ENCODE measurements at places on chromosomes 11 and 22.

DNA sequence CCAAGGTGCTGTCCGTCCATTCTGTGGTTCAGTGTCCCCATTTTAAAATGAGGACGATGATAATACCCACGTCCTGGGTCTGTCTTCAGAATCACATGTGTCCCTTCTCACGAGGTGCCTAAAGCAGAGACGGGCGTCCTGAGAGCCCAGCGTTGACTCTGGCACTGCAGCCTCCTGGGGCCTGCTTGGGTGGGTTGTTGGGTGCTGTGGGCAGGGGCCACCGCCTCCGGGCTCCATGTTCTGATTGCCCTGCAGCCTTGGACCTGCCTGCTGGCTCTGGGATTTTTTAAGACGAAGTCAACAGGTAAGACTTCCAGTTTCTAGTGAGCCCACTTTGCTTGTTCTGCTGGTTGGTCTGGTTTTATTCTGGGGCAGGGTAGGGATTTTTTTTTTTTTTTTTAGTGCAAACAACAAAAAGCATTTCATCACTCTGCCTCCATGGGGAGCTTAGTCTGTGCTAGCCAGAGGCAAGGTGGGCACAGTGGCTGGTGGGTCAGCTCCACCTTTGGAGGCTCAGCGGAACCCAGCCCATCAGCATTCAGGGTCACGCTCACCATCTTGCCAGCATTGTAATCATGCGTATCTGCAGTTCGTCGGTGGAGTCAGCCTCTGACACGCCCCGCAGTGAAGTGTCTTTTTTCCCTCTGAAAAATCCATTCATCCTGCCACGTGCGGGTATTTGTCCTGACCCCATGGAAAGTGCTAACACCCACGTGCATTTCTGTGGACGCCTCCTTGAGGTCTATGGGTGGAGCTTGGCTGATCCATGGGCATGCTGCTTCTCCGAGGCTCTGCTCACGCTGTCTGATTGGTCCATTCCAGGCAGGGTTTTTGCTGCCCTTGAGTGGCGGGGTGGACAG lies 28.3 kb downstream of the NADSYN1 start:
- no peak for DNase-seq

DNA sequence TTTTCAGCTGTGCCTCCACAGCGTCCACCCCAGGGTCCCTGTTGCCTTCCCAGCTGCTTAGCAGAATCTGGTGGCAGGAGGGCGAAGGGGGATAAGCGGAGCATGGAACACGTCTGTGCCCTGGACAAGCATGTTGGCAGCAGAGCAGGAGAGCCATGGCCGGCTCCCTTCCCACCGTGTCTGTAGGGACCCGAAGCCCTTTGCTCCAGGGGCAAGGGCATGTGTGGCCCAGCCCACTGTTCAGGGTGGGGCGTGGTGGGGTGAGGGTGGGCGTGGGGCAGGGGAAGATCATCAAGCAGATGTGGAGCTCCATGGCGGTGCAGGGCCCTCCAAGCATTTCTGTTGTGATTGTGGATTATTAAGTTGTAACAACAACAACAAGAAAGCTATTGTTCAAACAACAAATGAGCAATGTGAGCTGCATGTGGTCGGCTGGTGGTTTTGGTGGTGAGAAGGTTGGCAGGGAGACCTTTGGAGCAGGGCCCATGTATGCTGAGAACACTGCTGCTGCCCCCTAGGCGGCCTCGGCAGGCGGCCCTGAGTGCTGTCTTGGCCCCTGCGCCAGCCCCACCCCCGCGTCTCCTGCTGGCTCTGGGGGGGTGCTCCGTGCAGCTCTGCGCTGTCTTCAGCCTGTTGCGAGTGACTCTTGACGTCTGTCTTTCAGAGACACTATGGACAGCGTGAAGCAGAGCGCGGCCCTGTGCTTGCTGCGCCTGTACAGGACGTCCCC lies 50.9 kb downstream of the AP2A2 start:
- DNase-seq = no peak

GRCh38 chr11:126480015-126480409 lies 124.5 kb downstream of the ST3GAL4 start:
- DNase-seq = no peak

GRCh38 chr11:94330789-94331188 lies 26.4 kb downstream of the IZUMO1R start:
- no peak for DNase-seq

DNA sequence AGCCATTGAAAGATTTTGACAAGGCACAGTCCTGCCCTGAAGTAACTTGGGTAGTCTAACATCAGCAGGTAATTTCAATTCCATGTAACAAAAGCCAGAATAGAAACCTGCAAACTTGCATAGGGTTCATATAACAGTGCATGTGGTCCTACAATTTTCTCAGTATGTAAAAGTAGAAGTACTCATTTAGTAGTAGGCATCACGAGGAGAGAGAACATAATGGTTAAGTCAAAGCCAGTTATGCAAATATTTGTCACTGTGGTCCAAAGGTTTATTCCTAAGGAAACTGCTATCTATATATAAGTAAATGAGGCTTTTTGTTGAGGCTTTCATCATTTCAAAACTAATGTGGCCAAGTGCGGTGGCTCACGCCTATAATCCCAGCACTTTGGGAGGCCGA lies 10.1 kb downstream of the ATP5MG start:
- no peak for DNase-seq

DNA sequence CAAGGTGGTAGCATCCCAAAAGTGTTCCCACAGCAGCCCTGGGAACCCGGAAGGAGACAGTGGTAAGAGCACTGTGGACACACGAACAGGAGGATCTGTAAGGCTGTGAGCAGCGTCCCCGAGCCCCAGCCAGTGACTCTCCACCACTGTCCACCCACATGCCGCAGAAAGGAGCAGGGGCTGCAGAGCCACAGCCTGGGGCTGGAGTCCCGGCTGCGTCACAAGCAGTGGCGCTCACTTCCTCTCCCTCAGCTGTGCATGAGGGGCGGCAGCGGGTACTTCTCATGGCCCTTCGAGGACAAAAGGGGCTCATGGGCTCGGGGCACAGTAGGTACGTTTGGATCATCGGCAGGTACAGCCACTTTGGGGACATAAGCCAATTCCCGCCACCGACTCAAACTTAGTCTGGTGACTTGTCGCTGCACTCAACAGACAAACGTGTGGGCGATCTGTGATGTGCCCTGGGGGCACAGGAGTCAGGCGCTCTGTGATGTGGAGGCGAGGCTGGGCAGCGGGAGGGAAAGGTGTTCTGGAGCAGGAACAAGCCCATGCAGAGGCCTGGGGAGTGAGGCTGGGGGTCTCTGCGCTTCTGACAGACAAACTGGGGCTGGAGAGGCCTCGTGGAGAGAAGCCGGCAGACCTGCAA lies 68.5 kb downstream of the SCUBE1 start:
- DNase-seq = no peak

DNA sequence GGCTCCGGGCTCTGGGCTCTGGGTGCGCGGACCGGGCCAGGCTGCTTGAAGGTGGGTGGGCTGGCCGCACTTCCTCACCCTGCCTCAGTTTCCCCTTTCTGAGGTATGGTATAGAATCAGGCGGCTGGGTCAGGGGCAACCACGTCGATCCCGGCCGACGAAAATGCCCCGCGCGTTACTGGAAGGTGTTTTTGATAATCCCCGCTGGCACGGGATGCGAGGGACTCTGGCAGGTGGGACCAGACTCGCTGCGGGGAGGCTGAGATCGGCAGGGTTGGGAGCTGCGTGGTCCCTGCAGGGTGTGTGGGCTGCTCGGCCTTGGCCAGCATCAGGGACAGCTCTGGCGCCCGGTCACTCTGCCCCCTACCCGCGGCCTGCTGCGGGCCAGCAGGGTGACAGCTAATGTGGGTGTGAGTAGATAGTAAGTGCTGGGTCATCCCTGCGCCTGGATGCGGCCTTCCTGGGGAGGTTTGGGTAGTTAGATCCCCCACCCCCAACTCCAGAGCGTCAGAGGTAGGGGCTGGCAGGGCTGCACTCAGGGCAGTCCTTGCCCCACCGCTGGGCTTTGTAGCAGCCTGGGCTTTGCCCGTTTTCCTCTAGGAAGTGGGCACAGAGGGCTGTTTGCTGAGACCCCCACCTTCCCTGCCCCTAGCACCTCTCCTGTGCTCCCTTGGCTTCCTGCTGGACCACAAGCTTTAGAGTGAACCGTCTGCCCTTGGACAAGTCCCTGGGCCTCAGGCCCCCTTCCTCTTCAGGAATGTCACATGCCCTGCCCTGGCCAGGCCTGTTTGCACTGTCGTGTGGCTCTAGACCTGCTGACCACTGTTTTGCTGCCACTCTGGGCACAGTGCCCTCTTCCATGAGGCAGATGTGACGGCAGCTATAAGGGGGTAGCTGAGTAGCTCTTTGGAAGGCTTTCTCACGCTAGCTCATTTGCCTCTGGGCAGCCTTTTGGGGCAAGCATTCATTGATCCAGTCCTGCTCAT lies 579 bp downstream of the TANGO2 start:
- peak; percentile 96 for DNase-seq

DNA sequence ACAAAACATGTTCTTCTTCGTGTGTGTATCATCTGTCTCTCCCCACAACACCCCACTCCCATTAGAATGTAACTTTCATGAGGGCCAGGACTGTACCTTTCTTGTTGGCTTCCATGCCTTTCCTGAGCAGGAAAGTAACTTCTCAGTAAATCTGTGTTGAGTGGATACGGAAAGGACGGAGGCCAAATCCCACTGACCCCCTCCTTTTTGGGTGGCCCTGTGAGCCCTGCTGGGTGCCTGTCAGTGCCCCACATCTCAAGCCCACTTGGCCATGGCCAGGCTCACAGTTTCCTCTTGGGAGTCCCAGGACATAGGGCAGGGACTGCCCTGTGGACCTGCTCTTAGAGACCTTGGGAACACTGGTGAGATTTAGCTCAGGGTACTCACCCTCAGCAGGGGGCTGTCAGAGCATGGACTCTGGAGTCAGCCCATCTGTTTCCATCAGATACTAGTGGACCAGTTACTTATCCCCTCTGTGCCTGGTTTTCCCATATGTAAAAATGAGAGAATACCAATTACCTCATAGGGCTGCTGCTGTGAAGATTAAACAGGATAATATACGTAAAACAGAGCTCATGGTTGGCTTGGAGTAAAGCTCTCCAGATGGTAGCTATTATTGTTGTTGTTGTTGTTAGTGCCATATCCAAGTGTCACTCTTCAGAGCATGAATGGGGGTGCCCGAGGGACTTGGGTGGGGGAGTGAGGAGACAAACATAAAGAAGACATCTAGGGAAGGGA lies 1.0 kb upstream of the C11orf96 start:
- no peak for DNase-seq

DNA sequence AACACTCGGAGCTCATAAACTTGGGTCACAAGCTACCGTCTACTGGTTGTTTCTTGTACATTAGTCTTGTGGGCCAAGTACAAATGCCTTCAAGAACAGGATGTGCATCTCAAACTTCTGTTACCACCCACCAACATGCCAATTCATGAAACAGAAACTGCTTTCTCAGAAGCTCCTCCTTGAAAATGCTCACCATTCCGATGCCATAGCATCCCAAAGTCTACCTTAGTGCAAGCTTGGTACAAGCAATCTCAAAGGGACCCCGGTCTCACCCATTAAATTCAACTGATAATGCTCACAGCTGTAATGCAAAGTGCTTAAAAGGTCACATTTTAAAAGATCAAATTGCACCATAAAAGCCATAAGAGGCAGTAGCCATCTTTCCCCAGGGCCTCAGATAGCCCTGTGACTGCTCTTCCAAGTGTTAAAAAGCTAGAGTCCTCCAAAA lies 31.8 kb upstream of the CCDC34 start:
- DNase-seq = no peak

- DNase-seq = no peak
These were observed 1303.4 kb downstream of the TBC1D22A start for GRCh38 chr22:48065892-48066291.

- no peak for DNase-seq
These were observed 54.2 kb downstream of the WT1 start for GRCh38 chr11:32381179-32381578.

- no peak for DNase-seq
These were observed 22.1 kb downstream of the GNB1L start for GRCh38 chr22:19832476-19833108.

DNA sequence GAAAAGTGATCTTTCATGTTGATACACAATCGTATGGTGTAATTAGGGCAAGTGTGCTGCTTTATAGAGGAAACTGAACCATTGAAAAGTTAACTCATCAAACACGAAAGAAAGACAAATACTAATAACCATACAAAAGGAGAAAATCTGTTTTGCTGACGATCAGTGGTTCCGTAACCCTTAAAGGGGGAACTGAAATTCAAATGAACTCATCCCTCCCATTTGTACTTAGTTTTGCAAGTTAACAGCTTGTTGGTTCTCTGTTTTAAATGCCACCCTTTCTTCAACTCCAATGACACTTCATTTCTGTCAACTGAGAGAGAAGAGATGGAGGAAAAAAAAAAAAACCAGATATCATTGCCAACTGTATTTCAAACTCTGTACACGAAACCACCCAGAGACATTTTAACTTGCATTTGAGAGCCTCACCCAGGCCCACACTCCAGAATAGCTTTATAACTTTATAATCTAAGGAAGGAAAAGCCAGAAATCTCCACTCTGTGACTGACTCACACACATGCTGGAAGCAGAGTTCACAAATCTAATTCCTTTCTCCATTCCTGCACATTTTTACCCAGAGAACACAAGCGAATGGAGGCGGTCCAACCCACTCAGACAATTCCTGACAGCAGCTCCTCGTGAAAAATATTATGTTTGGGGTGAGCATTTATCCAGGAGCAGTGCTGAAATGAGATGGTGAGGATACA lies 17.4 kb upstream of the CSNK2A3 start:
- no peak for DNase-seq

DNA sequence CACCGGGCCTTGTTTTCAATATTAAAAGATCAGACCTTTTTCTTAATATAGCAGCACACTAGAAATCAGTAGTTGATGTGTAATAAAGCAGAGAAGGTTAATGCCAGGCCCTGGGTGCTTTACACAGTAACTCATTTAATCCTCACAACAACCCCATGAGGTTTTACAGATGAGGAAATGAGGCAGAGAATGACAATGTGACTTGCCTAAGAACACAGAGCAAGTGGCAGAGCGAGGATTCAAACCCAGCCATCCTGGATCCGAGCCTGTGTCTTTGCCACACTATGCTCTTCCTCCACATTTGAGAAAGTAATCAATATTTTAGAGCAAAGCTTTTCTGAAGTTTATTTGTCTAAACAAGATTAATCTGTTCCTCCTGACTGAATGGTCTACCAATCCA lies 7.2 kb downstream of the JAML start:
- no peak for DNase-seq

- no peak for DNase-seq
These were observed 7.1 kb downstream of the DCPS start for GRCh38 chr11:126310992-126311310.

GRCh38 chr11:78400116-78400515 lies 17.5 kb downstream of the GAB2 start:
- peak; percentile 81 for DNase-seq

- no peak for DNase-seq
These were observed 2.6 kb upstream of the NAALADL1 start for GRCh38 chr11:65060913-65061408.

DNA sequence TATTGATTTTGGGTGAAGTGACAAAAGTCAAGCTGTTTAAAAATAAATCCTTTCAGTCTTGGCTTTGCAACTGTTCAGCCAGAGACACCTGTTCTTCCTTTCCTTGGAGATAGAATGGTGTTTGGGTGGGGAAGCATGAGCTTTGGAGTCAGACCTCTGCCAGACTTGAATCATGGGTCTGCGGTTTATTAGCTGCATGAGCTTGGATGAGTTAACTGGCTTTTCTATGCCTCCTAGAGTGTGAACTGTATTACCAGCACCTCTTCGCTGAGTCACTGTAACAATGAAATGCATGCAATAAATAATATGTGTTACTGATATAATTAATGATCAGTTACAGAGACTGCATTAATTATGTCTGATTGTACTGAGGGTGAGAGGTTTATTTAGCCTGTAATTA lies 13.5 kb upstream of the MYEOV start:
- DNase-seq = no peak
